ENCODE measurements at places on chromosomes 6 and 20.

DNA sequence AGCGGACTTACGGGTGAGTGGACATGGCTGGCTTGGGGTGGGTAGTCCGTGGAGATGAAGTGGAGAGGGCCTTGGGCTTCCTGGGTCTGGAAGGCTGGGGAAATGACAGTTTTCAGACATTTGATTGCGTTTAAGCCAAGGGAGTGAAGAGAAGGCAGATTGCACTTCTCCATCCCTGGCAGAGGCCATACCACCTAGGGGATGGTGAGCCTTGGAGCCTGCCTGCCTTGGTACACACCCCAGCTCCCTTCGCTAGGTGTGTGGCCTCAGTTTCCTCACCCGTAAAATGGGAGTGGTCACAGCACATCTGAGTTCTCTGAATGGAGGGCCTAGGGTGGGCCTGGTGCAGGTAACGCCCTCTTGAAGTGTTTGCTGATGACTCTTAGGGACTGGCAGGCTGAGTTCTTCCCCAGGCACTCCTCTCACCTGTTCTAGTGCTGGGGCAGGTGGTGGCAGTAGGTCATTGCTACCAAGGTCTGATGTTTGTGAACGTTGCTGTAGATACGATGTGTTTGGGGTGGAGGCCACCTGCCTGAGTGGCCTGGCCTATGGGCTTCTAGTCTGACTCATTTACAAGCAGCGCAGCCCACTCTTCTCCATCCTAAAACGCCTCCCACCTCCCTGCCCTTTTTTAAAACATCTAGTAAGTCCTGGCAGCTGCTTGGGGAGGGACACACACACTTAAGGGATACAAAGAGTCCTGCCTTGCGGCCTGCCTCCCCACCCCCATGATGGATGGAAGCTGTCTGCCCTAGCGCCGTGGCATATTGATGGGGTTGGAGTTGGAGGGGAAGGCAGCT lies 2.3 kb downstream of the RBM38 start:
- peak; percentile 24 for DNase-seq

DNA sequence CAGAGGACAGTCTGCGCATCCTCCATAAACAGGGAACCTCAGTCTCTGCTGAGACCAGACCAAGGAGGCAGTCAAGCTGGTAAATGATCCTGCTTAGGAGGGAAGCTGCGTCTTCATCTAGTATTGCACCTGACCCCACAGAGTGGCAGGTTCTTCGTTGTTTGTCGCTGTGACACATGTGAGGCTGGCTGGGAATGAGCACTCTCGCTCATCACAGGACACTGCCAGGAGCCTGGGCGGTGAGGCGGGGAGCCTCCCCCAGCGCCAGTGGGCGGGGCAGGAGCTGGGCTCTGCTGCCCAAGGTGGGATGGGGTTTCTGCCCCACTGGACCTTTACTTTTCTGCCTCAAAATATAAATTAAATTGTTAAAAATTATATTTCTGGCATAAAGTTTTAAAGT lies 48.4 kb upstream of the SYNDIG1 start:
- no peak for DNase-seq

DNA sequence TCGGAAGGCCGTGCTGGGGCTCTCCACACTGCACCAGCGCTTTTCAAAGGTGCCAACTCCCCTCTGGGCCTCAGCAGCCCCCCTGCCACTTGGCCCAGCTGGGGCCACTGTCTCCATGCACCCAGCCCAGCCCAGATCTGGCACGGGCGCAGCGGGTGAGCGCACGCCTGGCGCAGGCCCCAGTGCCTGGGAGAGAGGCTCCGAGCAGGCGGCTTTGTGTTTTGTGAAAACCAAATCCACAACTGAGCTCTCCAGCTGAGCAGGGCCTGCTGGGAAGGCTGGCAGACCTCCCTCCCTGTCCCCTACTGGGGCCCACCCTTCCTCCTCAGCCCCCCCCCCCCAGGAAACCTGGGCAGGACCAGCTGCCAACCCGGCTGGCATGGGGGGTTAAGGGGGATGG lies 17.0 kb downstream of the MDGA1 start:
- no peak for DNase-seq

- DNase-seq = no peak
Measured at GRCh38 chr6:152293404-152293803, 343.8 kb downstream of the SYNE1 start.

GRCh38 chr20:13046409-13046808 lies 37.6 kb downstream of the SPTLC3 start:
- no peak for DNase-seq

GRCh38 chr20:5268449-5268848 lies 48.3 kb downstream of the PROKR2 start:
- DNase-seq = no peak

GRCh38 chr20:35055445-35056276 lies 36.9 kb downstream of the TRPC4AP start:
- DNase-seq = no peak

DNA sequence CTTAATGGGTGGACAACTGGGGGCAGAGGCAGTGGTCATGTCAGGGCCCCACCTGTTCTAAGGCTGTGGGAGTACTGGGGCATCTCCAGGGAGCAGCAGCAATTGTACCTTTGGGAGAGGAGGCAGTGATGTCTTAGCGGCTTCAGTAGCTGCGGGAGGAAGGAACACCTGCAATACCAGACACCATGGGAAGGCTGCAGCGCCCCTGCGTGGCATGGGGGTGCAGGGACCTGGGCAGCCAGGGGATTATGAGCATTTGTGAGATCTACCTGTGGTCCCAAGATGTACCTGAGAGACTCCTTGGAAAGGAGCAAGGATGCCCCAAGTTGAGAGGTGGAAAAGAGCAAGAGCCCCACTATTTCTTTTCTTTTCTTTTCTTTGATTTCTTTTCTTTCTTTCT lies 112.1 kb upstream of the GPR6 start:
- no peak for DNase-seq

- no peak for DNase-seq
Measured at GRCh38 chr6:17583811-17584210, 16.3 kb upstream of the FAM8A1 start.

DNA sequence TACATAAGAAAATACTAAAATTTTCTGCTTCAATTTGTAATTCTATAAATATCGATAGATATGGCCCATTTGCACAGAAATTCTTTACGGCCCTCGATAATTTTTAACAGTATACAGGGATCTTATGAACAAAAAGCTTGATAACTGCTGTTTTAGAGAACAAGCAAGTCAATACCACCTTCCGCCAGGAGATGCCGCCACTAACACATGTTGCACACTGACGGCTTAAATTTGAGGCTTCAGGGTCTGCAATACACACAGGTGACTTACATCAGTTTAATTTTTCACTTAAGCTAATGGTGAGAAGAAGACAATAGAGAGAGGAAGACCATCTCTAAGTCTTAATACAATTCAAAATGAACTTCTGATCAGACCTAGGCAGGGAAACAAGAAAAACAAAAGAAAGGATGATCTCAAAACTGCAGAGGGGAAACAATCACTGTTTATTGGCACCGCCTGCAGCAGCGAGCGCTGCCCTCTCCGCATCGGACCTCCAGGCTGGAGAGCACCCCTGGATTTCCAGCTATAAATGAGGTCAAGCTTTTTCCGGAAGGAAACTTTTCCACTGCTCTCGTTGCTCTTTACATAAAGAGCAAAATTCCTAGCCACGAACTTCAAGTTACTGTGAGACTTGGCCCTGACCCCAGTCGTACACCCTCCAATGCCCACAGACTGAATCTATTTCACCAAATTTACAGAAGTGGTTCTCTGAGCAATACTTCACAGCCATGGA lies 53.9 kb downstream of the OTOR start:
- peak; percentile 45 for DNase-seq

- no peak for DNase-seq
Measured at GRCh38 chr6:39020136-39020535, 28.4 kb upstream of the GLP1R start.

DNA sequence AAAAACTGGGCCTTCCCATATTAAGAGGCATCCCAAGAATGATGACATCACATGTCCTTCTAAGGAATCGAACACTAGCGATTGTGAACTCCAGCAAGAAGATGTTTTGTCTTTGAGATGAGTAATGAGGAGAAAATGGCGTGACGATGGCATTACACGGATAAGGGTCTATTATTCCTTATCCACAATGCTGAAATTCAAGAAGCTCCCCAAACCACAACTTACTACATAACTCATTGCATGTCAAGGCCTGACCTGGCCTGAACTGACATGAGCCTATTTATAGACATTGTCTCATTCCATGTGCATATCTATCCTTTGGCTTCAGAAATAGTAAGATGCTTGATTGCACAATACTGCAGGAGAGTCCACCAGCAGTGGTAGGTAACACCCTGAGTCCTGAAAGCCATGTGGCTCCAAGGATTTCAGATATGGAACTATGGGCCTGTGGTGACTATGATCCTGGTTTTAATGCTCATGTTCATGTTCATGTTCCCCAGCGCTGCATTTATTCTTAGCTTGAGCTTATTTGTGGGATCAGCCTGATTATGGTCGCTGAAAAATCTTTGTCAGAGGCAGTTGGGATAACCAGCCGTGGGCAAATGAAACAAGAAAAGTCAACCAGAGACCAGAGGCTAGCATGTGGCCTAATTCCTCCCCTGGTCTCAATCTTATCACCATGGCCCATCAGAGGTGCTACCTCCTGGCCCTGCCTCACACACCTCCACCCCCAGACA lies 183.2 kb upstream of the JARID2 start:
- DNase-seq = no peak

DNA sequence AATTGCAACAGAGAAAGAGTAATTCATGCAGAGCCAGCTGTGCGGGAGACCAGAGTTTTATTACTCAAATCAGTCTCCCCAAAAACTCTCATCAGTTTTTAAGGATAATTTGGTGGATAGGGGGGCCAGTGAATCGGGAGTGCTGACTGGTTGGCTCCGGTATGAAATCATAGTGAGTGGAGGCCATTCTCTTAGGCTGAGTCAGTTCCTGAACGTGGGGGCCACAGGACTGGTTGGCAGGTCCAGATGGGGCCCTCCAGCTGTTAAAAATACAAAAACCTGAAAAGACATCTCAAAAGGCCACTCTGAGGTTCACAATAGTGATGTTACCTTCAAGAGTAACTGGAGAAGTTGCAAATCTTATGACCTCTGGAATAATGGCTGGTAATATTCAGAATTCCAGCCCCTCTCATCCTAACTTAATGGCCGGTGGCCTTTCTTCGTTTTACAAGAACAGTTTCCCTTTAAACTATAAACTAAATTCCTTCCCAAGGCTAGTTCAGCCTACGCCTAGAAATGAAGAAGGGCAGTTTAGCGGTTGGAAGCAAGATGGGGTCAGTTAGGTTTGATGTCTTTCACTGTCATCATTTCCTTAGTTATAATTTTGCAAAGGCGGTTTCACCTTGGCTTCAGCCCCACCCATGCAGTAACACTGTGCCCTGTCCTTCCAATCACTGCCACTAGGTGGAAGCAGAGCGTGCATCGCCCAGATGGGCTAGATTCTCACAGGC lies 6.8 kb upstream of the MICA start:
- peak; percentile 54 for DNase-seq

DNA sequence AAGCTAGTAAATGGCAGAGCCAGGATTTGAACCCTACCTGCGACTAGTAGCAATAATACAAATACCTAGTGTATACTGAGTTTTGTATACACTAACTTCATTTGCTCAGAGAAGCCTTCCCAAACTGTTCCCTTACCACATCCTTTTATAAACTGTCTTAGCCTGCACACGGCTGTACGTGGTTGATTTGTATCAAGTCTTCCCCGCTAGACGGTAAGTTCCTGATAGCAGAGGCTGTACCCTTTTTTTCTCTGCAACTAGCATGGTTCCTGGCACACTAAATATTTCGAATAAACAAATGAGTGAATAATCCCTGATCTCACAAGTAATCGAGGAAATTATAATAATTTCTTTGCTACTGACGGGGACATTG lies 636 bp downstream of the RTF2 start:
- DNase-seq = no peak

DNA sequence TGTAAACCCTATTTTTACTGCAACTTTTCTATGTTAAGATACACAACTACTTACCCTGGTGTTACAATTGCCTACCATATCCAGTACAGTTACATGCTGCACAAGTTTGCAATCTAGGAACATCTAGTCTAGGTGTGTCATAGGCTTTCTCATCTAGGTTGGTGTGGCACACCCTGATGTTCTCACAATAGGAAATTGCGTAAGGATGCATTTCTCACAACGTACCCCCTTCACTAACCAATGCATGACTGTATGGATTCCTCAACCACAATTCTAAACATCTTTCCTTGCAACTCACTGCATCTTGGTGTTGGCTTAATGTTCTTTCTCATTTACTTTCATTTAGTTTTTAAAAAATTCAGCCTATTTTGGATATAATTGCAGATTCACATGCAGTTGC lies 31.6 kb downstream of the GJA10 start:
- no peak for DNase-seq

GRCh38 chr20:35695245-35695749 lies 3.9 kb downstream of the NFS1 start:
- no peak for DNase-seq

- no peak for DNase-seq
Measured at GRCh38 chr6:101689156-101689555, 295.6 kb downstream of the GRIK2 start.

- peak; percentile 22 for DNase-seq
Measured at GRCh38 chr20:11777387-11778205, 140.1 kb upstream of the BTBD3 start.

- no peak for DNase-seq
Measured at GRCh38 chr20:13858439-13858838, 73.6 kb downstream of the NDUFAF5 start.

- no peak for DNase-seq
Measured at GRCh38 chr20:17490501-17490900, 40.7 kb downstream of the BFSP1 start.

DNA sequence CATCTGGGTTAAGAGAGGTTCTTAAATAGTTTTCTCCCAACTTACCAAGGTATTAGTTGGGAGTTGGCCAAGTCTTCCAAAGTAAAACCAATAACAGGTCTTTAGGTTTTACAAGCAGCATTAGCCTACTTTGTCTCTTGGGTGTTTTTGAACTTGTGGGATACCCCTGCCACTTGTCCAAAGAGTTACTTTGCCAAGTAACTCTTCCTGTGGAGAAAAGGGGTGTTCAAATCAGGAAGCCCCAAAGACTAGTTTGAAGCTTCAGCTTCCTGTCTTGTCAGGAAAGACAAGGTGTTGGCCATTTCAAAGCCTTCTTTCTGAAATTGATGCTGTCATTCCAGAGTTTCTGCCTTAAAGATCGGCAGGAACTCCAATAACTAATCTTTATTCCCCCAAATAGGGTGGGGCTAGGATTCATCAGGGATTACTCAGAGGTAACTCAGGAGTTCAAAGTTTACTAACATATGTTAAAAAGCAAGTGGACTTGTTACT lies 822 bp downstream of the RAB22A start:
- no peak for DNase-seq

- peak; percentile 73 for DNase-seq
Measured at GRCh38 chr20:3068986-3069900, 2.2 kb upstream of the OXT start.
